ENCODE measurements at places on chromosomes 12 and 14.
A peak's percentile ranks its signal among the peaks of the same experiment; 100 is the strongest.

GRCh38 chr12:132078190-132078589 lies 65.9 kb downstream of the DDX51 start:
- peak; percentile 36 for DNase-seq

DNA sequence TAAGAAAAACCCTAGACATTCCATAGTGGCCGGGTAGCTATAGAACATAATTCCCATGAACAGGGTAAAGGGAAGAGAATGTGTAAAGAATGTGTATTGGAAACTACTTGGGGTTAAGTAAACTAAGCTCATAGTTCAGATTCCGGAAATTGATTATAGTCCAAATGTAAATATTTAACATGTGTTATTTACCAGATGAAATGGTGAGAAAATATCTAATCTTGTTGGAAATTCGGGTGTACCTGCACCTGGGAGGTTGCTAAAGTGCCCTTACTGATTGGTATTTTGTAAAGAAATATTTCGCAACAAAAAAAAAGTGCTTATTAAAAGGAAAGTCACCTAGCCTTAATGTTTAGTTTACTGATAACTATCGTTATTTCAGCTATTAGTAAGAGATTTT lies 14.4 kb downstream of the RASSF9 start:
- DNase-seq, result no peak

DNA sequence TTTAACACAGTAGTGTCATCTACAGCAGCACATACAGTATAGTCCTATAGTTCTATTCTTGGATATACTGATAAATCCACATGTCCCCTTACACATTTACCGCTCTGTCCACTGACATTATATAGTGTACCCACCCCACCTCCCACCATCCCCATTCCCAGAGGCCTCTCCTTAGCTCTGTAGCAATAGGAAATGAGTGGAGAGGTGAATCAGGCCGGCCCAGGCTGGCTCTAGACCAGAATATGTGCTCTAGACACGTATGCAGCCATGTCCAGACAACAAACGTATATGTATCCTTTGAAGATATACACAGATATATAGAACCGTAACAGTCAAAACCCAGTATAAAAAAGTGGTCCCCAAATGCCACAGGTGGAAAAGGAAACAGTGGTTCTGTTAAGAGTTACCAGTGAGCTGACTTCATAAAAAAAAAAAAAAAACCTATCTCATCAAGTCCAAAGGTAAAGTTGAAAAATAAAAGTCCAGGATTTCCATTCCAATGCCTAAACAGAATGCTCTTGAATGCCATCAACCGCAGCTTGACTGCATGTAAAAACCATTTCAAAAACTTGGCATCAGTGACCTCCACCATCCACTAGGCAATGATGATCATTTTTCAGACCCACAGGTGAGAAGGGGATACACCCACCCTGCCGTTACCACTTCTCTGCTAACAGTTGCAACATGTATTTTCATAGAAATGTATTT lies 16.7 kb downstream of the EGLN3 start:
- no peak for DNase-seq

DNA sequence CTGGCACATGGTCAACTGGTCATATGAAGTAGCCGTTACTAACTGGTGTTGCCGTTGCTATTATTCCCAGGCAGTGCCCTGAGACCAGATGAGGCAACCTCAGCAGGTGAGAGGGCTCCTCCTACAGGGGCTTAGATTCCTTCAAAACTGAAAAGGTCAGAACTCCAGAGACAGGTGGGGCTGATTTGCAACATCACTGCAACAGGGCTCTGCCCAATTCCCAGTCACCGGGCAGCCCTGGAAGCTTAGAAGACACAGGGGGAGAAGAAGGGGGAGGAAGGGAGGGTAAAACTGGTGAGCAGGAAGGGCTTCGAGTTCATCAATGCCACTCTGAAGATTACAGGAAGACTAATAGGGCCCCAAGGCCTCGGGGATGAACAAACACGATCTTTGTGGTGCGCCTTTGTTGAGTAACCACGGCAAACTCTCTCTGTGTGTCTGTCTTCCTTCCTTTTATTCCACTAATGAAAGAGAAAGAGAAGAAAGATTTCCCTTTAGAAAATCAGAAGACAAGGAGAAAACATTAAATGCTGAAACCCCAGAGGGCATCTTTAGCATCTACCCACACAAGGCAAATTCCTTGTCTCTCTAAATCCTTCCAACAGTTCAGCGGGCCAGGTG lies 749.1 kb upstream of the TBX3 start:
- DNase-seq, result no peak

DNA sequence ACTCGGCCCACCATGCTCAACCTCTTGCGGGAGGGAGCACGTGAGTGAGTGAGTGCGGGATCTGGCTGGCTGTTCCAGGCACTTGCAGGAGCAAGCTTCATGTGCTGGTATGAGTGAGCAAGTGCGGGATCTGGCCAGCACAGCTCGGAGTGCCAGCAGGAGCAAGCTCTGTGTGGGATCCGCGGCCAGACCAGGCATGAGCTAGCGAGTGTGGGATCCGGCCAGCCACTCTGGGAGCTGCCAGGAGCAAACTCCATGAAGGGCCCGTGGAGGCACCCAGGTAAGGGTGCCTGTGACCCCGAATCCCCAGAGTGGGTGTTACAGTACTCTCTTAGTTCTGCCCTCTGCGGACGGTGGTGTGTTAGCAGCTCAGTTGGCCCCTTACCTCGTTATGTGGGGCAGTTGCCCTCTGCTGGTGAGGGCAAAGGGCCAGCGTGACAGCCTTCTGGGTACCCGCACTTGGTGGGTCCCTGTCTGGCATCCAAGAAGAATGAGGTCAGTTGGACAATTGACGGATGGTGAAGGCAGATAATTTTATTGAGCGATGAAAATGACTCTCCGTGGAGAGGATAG lies 38.3 kb downstream of the RAD51B start:
- no peak for DNase-seq

DNA sequence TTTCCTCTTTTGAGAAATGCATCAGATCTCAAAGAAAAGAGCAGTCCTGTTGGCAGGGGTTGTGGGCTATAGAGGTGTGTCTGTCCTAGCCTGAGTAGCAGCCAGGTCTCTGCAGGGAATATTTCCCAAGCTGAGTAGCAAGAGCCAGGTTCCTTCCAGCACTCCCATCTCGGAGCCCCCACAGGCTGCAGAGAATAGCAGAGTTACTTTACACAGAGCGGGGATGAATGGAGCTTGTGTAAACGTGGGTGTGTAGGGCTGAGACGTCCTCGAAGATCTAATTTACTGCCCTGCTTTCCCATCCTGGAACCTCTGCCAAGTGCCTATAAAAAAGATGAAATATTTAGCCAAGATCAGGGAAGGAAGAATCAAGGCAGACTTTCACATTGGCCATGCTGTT lies 156.6 kb downstream of the TSPAN9 start:
- DNase-seq, result no peak

- no peak for DNase-seq
Measured at GRCh38 chr12:46271863-46272262, 3.0 kb upstream of the SLC38A1 start.

DNA sequence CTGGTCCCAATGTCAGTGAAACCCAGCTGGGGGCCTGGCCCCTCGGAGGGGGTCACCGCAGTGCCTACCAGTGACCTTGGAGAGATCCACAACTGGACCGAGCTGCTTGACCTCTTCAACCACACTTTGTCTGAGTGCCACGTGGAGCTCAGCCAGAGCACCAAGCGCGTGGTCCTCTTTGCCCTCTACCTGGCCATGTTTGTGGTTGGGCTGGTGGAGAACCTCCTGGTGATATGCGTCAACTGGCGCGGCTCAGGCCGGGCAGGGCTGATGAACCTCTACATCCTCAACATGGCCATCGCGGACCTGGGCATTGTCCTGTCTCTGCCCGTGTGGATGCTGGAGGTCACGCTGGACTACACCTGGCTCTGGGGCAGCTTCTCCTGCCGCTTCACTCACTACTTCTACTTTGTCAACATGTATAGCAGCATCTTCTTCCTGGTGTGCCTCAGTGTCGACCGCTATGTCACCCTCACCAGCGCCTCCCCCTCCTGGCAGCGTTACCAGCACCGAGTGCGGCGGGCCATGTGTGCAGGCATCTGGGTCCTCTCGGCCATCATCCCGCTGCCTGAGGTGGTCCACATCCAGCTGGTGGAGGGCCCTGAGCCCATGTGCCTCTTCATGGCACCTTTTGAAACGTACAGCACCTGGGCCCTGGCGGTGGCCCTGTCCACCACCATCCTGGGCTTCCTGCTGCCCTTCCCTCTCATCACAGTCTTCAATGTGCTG lies 11.0 kb downstream of the ZBTB39 start:
- no peak for DNase-seq

- peak; percentile 63 for DNase-seq
Measured at GRCh38 chr12:3489057-3489456, 1.9 kb upstream of the PRMT8 start.

- no peak for DNase-seq
Measured at GRCh38 chr14:102434647-102435175, 72.0 kb downstream of the TECPR2 start.

DNA sequence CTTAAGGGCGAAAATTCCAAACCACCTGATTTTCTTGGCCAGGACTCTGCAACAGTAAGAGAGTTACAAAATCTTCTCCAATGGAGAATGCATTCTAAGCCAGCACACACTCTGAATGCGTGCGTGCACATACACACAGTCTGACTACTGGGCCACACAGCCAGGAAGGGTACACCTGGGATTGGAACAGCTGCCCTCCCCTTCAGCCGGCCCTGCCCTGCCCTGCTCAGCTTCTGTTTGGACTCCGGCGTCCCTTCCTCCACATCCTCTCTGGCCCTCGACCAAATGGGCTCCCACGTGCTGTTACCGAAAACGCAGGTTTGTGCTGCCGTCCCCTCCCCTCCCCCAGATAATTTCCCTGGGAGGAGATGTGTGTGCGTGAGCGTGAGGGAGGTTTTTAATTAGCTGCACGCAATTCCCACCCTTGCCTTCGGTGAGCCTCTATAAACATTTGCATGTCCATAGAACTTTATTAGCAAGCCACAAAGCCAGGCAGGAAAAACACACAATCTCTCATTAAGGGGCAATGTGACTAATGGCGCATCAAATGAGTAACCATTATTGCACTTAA lies 43.0 kb downstream of the CCNK start:
- DNase-seq, result no peak

DNA sequence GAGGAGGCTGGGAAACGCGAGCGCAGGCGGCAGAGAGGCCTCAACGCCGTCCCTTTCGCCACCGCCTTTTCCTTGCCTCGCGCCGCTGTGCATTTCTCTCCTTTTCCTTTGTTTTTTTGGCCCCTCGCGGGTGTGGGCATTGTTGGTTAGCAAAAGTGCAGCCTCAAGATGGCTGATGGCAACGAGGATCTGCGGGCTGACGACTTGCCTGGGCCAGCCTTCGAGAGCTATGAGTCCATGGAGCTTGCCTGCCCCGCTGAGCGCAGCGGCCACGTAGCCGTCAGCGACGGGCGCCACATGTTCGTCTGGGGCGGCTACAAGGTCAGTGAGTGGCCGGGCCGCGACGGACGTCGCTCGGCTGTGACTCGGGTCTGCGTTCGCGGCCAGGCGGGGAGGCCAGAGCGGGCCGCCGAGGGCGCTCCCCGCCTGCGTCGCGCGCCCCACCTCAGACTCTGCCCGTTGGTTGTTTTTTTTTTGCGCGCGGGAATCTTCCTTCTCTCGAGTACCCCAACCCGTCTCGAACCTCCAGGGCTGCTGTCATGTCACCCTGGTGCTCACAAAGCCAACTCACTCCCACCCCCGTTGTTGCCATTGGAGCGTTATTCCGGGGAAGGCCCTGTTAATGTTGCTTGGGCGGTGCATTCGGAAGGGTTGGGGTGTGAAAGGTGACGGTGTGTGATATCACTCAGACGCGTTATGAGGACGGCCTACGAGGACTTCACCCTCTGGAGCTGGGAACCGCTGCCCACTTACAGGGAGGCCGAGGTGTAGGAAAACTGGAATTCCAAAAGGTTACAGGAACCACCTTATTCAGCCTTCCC lies 558 bp downstream of the KLHDC2 start:
- peak; percentile 48 for DNase-seq

- DNase-seq, result no peak
Measured at GRCh38 chr12:68559984-68560850, 50.5 kb upstream of the RAP1B start.

- no peak for DNase-seq
Measured at GRCh38 chr12:31106101-31106803, 32.6 kb downstream of the DDX11 start.

DNA sequence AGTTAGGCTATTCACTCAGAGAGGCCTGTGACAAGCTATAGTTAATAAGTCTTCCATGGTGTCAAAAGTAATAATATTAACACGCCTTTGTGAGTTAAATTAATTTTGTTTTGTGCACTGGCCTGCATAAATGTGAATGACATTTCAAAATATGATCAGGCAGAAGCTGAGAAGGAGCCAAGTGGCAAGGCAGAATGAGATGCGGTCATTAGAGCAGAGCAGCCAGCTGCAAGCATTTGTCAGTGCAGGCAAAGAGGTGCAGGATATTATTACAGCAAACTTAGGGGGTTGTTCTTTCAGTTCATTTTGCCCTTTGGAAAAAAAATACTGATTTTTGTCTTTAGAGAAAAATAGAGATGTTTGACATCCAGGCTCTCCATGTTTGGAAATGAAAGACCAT lies 364.5 kb downstream of the PAWR start:
- DNase-seq, result no peak

DNA sequence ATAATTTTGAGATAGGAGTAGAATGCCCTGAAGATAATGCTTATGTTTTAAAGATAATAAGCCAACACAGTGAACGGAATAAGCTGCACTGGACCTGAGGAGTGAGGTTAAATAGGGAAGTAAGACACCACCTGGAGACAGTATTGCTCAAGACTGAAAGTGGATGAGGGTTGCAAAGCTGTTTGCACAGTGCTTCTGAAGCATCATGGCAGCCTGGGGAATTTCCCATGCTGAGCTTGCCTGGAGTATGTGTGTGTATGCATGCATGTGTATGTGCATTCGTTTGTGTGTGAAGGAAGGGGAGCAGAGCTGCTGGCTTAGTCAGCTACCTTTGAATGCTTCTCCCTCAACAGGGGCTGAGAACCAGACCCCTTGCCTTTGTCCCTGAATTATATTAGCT lies 35.8 kb downstream of the BHLHE41 start:
- no peak for DNase-seq

DNA sequence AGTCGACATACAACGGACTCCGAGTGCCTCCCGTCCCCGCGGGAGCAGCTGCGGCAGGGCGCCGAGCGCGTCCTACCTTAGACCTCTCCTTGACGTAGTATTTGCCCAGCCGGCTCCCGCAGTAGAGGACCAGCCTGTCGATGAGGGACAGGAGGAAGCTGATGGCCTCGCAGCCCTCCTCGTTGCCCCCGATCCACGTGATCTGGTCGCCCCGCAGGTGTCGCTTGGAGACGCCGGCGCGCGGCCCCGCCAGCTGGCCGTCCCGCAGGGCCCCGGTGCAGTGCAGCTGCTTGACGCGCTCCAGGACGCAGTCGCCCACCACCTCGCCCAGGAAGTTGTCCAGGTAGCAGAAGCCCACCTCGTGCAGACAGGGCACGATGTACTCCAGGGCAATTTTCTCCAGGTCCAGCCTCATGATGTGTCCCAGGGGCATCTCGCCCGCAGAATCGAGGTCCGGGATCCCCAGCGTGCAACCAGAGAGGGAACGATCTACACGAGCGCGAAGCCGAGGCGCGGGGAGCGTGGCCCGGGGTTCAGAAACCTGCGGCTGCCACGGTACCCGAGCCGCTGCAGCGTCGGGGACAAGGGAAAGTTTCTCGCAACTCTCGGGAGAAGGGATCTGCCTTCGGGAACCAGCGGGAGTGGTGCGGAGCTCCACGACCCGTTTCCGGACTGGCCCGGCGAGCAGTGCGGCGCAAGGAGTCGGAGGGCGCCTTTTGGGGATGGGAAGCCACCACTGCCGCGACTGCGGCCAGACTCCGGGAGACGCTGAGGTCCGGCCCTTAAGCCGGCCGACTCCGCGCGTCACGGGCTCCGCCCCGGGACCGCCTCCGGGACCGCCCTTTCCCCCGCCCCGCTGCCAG lies at the start of gene EGLN3:
Gene EGLN3, minus strand, starts transcription at position 755 of the 863 bp plus-strand sequence. Its CDS starts 322 bp downstream, at position 433.
- DNase-seq, result peak; percentile 33

- DNase-seq, result peak; percentile 13
Measured at GRCh38 chr12:68180792-68181744, 21.5 kb upstream of the IFNG start.
